ENCODE measurements at places on chromosomes 11 and 22.
A peak's percentile ranks its signal among the peaks of the same experiment; 100 is the strongest.

- no peak for DNase-seq
These were observed 33.7 kb downstream of the GNB1L start for GRCh38 chr22:19820880-19821522.

DNA sequence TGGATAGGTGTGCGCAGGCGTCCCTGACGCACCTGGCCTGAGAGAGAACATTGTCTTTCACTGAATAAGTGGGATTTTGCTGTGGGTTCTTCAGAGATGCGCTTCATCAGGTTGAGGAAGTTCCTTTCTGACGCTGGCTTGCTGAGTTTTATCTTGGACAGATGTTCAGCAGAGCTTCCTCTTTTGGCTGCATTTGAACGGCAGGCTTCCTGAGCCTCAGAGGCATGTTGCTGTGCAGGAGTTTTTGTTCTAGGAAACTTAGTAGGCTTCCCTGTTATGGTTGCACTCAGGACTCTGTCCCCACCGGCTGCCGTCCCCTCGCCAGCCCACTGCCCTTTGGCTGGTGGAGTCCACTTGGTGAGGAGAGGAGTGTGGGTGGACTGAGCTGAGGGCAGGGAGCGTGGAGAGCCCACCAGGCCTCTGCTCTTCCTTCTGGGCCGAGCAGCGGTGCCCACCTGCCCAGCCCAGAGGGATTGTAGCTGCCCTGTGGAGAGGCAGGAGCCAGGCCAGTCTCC lies 17.2 kb downstream of the FRMD8 start:
- no peak for DNase-seq

- peak; percentile 14 for DNase-seq
These were observed 54.2 kb downstream of the DENND5A start for GRCh38 chr11:9210922-9211320.

GRCh38 chr11:106152013-106152412 lies 74.6 kb downstream of the AASDHPPT start:
- DNase-seq, result peak; percentile 34

- no peak for DNase-seq
These were observed 39.2 kb upstream of the RAPSN start for GRCh38 chr11:47488111-47488510.

DNA sequence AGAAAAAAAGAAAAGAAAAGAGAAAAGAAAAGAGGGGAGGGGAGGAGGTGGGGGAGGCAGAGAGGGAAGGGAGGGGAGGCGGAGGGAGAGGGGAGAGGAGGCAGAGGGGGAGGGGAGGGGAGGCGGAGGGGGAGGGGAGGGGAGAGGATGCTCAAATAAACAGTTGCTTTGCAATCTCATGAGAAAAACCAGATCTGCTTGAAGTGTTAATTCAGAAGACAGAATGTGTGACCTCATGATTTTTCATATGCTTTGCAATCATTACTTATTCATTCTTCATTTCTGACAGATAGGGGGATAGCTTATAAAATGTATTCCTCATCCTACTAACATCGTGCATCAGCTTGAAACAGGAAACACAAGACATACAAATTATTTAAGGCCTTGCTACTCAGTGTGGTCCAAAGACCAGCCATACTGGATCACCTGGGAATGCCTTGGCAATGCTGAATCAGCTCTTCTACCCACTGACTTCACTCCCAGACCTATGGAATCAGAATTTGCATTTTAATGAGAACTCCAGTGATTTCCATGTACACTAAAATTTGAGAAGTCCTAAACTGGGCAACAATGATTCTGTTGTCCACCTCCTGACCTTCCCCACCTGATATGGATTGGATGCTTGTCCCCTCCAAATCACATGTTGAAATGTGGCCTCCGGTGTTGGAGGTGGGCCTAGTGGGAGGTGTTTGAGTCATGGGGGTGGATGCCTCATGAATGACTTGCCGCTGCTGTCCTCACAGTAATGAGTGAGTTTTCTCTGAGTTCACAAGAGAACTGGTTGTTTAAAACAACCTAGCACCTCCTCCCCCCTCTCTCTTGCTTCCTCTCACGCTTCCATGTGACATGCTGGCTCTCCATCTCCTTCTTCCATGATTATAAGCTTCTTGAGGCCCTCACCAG lies 69.2 kb downstream of the CCDC34 start:
- peak; percentile 81 for DNase-seq

GRCh38 chr22:30824711-30825110 lies 130.0 kb downstream of the OSBP2 start:
- no peak for DNase-seq

DNA sequence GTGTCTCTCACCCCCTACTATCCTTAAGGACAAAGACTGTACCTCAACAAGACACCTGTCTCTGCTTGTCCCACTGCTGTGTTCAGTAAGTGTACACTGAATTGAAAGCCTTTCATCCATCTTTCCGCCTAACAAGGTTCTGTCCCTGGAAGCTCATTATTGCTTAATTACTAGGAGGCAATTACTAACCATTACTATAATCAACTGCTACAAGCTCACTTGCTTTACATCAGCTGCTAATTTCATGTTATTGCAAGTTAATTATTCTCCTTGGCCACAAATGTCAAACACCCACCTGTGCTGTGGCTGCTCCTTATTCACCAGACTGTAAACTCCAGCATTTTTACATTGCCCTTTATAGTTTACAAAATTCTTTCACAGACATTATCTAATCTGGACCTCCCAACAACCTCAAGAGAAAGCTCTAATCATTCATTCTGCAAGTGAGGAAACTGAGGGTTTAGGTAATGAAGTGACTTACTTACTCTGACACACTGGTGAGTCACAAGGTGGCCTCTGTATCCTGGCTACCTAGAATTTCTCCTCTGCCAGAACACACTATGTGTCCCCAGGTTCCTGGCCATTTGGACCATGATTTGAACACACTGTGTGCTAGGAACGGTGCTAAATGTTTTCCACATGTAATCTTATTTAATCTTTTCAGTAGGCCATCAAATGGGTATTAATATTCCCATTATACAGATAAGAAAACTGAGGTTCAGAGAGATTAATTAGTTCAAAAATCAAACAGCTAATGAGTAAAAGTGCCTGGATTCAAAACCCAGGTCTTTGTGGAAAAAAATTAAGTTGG lies 66.7 kb downstream of the RAB30 start:
- DNase-seq, result no peak

DNA sequence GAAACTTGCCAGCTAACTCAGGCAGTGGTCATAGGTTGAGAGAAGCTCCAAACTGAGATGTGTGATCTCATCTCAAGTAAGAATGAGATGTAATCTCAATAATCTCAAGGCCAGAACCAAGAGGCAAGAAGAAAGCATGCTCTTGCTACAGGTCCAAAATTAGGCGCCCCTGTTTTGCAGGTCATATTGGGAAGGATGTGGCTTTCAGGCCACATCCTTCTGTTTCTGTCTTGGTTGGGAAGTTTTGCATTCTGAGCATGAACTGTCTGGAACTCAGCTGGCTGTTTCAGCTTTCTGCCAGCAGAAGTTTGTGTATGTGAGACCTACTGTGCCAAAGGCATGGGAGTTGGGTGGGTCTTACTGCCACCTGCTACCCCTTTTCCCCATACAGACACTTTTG lies 67.5 kb upstream of the MS4A8 start:
- DNase-seq, result no peak

- DNase-seq, result no peak
These were observed 632.8 kb upstream of the RAG2 start for GRCh38 chr11:37230865-37231264.

GRCh38 chr11:65593518-65594414 lies 1.8 kb downstream of the KCNK7 start:
- no peak for DNase-seq

DNA sequence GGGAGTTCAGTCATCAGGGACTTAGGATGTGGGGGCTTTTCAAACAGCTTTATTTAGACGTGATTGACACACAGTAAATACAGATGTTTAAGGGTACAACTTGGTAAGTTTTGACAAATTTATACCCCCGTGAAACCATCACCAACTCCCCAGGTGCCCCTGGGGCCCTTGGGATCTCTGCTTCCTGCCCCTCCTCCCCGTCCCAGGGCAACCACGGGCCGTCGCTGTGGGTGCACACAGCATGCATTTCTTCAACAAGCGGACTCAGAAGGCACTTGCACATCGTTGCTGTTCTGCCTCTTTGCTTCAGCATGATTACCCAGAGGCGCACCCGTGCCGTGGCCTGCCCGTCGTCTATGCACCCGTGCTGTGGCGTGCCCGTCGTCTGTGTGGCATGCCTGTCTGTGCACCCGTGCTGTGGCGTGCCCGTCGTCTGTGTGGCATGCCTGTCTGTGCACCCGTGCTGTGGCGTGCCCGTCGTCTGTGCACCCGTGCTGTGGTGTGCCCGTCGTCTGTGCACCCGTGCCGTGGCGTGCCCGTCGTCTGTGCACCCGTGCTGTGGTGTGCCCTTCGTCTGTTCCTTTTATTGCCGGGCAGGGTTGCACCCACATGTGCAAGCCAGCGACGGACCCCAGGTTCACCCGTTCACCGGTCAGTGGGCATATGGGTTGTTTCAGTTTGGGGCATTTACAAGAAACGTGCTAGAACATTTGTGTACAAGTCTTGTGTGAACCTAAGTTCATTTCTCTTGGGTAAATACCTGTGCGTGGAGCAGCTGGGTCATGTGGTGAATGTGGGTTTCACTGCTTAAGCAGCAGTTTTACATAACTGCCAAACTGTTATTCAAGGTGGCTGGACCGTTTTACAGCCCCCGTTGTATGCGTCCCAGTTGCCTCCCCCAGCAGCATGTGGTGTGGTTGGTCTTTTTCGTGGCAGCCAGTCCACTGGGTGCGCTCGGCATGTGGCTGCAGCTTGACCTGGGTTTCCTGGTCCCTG lies 8.3 kb downstream of the CD81 start:
- DNase-seq, result no peak

- DNase-seq, result no peak
These were observed 264.0 kb upstream of the CCDC90B start for GRCh38 chr11:83549984-83550667.

DNA sequence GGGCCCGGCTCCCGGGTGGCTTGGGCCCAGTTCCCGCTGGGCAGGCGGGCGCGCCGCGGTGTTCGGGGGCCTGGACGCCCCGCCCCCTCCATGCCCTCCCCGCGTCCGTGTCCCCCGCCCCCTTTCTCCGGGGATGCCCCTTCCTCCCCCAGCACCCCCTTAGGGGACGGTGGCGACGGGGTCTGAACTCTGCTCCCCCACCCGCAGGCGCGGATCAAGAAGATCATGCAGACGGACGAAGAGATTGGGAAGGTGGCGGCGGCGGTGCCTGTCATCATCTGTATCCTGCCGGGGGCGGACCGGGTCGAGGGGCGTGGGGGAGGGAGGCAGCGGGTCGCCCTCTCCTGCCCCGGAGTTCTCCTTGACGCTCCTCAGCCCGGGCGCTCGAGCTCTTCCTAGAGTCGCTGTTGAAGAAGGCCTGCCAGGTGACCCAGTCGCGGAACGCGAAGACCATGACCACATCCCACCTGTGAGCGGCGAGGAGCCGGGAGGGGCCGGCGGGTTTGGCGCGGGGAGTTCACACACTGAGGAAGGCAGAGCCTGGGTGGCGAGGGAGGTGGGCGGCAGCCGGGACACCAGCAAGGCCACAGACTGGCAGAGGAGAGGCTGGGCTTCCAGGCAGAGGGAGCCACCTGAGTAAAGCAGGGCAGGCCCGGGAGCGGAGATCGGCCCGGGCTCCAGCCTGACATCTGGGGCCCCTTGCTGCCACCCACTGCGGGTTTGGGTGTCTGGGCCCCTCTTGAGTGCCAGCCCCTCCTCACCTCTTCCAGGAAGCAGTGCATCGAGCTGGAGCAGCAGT lies 546 bp downstream of the DRAP1 start:
- no peak for DNase-seq

GRCh38 chr11:116901964-116902688 lies 64.7 kb upstream of the APOA1 start:
- no peak for DNase-seq

- no peak for DNase-seq
These were observed 8.9 kb downstream of the PGAP2 start for GRCh38 chr11:3817181-3817800.

- DNase-seq, result no peak
These were observed 151.6 kb upstream of the MTMR2 start for GRCh38 chr11:96075532-96075959.

DNA sequence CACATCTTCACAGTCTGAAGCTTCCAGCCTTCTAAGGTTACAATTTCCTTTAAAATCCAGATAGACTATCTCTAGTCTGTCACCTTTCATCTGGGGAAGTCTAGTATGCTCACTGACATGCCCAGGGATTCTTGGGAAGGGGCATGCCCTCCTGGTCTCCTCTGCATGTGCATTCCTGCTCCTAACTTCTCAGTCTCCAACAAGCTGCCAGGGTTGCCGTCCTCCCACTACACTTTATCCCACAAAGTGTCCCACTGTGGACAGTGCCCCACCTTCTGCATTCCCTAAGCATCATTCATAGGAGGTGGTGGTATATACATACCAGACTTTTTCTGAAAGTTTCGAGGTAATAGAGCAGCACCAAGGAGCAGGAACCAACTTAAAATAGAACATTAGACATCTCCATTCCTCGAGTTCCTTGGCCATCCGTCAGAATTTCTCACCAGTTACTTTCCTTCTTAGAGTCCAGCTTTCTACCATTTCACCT lies 28.7 kb downstream of the EIF3F start:
- no peak for DNase-seq

- no peak for DNase-seq
These were observed 112.1 kb upstream of the FGF3 start for GRCh38 chr11:69931060-69931910.

DNA sequence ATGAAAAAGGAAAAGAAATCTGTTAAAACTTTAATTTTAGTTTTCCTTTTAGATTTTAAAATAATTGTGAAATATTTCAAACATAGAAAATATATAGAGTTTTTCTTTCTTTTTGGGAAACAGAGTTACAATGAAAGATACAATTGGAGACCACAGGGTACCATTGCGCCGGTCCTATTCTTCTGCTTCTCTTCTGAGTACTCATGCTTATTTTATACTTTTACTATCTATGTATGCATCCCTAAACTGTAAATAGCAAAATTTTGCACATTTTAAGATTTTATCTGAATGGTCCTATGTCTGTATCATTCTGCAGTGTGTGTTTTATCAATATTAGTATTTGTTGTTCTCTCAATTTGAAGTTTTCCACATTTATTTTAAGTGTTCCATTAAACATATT lies 65.0 kb downstream of the EHF start:
- no peak for DNase-seq

GRCh38 chr11:70758206-70758605 lies 359.9 kb downstream of the CTTN start:
- DNase-seq, result no peak
